ENCODE measurements at places on chromosomes 16 and 17. TPM values are rescaled to one million over a fixed set of nuclear protein-coding genes. Genes with fewer than 3 reads are reported as not detected.

ADAD2 gene
- polyA plus RNA-seq, result not detected

MAFG gene
- polyA plus RNA-seq, result 38.7 TPM

VMO1 gene
- 1.3 TPM for polyA plus RNA-seq

CNGB1 gene
- 0.05 TPM for polyA plus RNA-seq

TVP23A gene
- polyA plus RNA-seq, result 0.24 TPM

DPEP1 gene
- polyA plus RNA-seq, result 0.05 TPM

PSMD12 gene
- 29.1 TPM for polyA plus RNA-seq

DNA sequence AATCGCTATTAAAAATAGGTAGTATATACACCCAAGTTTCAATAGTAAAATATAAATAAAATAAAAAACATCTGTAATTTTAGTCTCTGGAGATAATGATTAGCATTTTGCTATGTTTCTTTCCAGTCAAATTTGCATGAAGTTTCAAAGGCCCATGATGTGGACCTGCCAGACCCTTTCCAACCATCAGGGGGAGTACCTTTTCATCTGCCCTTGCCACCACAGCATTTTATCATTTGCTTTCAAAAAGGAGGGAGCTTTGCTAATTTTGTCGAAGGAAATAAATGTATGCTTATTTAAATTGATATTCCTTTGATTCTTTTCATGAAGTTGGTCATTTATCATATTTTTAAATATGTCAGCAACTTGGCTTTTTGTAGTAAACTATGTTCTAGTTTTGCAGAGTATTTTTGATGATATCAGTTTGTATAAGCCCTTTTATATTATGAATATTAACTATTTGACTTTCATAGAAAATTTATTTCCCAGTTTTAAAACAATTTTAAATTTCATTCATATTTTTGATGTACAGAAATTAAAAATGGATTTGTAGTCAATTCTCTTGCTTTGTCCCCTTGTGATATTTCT lies 115.2 kb upstream of the NETO2 start:
- H3K4me1 ChIP-seq, result no peaks in the 10 kb centered on the region
- peaks cover 16% of the 10 kb centered on the region for H3K36me3 ChIP-seq
- no peaks in the 10 kb centered on the region for H3K27me3 ChIP-seq
- H3K4me3 ChIP-seq, result no peak overlapping the region
- peak; percentile 42 for DNase-seq

DNA sequence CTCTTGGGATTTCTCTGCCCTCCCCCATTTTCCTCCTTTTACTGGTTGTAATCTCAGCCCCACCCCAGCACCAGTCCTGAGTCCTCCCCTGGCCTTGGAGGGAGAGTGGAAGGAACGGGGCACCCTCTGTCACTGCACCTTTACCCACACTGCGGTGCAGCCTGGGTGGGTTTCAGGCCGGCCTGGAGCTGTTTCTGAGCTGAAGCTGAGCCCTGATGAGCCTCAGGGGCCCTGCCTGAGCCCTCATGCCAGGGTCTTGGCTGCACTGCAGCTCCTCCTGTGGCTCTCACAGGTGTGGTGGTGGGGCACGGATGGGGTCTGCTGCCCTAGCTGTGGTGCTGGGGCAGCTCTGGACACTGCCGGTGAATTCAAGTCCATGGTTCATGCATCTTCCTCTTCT lies 34.5 kb downstream of the RNF213 start:
- no peak for DNase-seq
- H3K36me3 ChIP-seq, result peaks cover 68% of the 10 kb centered on the region
- H3K4me3 ChIP-seq, result no peak overlapping the region
- H3K4me1 ChIP-seq, result no peaks in the 10 kb centered on the region

- peak; percentile 16 for DNase-seq
- no peak overlapping the region for H3K27ac ChIP-seq
- no peaks in the 10 kb centered on the region for H3K27me3 ChIP-seq
- no peaks in the 10 kb centered on the region for H3K36me3 ChIP-seq
- H3K4me1 ChIP-seq, result no peaks in the 10 kb centered on the region
Measured at GRCh38 chr17:3985846-3986245, 21.6 kb upstream of the ATP2A3 start.

Measured in SK-N-SH (cell line).